ENCODE measurements at places on chromosomes 13 and 19.

DNA sequence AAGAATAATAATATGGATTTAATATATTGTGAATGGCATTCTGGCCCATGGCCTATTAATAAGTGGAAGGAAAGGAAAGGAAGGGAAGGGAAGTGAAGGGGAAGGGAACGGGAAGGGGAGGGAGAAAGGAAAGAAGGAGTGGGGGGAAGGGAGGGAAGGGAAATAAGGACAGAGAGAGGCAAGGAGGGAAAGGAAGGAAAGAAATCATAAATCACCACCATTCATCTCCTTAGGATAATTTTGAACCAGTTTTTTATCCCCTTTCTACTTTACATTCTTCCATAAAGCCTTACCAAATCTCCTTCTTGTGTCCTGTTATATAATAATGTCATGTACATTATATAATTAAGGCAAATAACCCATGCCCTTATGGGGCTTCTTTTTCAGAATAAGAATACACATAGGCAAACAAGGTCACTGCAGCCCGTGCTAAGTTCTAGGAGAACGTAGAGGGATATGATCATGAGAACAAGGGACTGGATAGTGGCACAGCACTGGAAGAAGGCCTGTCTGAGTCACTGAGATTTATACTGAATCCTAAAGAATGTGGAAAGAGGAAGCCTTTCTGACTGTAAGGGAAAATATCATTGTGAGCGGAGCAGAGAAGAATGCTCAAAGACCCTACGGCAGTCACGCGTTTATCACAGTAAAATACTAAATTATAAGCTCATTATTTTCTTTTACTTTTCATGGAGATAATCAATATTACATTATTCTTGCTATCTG, 444.5 kb upstream of the GPC6 start:
- DNase-seq: no peak

GRCh38 chr13:80547885-80548825, 207.2 kb upstream of the SPRY2 start:
- no peak for DNase-seq

DNA sequence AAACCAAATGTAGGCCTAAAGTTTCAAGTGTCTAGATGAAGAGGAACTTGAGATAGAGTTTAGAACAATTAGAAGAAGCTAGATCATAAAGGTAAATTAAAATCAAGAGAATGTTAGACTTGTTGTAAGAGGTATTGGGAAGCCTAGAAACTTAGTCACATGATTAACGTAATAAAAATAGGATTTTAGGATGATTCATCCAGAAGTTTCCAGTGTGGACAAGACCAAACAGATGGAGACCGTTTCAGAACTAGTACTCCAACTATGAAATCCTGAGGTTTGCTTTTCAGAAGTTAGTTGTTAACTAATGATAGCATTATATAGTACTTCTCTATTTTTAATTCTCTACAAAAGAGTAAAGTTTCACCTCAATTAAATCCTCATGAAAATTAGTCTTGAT, 104.9 kb downstream of the MZT1 start:
- DNase-seq: no peak

DNA sequence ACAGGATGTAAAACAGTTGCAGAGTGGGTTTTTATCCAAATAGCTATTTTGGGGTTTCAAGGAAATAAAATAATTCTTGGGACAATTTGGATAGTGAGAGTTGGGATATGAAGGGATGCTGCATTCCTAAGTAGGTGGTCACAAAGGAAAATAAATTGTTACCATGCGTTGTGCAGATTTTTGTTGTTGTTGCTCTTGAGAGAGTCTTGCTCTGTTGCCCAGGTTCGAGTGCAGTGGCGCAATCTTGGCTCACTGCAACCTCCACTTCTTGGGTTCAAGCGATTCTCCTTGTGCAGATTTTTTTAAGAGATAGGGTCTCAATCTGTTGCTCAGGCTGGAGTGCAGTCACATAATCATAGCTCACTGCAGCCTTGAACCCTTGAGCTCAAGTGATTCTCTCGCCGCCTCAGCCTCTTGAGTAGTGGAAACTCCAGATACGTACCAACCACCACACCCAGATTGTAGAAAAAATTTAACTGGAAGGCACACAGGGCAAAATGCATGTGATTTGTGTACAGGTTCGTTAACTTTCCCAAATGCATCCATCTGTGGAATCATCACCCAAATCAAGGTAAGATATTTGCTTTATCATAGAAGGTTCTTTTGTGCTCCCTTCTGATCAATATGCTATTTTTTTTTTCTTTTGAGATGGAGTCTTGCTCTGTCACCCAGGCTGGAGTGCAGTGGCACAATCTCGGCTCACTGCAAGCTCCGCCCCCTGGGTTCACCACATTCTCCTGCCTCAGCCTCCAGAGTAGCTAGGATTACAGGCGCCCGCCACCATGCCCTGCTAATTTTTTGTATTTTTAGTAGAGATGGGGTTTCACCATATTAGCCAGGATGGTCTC, 16.0 kb downstream of the SLC1A5 start:
- no peak for DNase-seq

- DNase-seq: no peak
These were observed 56.0 kb upstream of the DOCK9 start for GRCh38 chr13:99033814-99034213.

GRCh38 chr19:42092350-42092749, 16.4 kb downstream of the ZNF574 start:
- DNase-seq: no peak

DNA sequence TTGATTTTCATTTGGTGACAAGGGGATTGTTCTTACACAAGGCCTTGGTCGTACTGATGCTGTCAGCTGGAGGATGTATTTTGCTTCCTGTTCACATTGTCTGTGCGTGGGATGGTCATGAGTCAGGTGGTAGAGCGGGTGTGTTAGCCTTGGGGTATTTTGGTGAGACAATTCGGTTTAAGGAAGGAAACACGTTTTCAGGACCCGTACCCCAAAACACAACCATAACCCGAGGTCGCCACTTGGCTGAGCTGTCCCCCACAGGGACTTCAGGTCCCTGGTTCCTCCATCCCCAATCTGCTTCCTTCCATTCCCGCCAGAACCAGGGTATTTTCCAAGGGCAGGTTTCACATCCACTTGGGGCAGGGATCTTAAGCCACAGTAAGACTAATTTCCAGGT, 15.0 kb downstream of the MYO9B start:
- DNase-seq: no peak
